ENCODE measurements at places on chromosomes 11 and 22.

DNA sequence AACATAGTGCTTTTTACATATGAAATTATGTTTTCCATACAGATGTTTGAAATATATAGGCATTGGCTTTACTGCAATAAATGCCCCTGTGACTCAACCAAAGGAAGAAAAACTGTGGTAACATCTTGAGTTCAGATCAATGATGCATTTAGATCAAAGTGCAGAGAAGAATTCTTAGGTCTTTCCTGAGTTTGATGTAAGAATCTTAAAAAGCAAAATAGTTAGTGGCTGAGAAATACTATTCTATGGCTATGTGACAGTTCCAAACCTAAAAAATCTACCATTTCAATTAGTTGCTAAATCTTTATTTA lies 93.7 kb downstream of the SOX6 start:
- no peak for DNase-seq

DNA sequence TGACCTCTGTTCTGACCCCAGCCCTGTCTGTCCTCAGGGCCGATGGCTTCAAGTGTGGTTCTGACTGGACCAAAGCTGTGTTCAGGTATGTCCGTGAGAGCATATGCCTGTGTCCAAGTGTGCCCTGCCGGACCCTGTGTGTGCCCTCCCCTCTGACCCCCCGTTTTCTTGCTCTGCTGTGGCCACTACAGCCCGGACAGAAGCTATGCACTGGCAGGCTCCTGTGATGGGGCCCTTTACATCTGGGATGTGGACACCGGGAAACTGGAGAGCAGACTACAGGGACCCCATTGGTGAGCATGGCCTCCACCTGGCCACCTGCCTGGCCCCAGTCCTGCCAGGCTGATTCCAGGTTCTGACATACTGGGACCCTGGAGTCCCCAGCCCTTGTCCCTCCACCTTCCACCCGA lies 14.5 kb downstream of the ATG16L2 start:
- no peak for DNase-seq

- DNase-seq = no peak
These were observed 1.9 kb upstream of the ANO5 start for GRCh38 chr11:22190827-22191463.

DNA sequence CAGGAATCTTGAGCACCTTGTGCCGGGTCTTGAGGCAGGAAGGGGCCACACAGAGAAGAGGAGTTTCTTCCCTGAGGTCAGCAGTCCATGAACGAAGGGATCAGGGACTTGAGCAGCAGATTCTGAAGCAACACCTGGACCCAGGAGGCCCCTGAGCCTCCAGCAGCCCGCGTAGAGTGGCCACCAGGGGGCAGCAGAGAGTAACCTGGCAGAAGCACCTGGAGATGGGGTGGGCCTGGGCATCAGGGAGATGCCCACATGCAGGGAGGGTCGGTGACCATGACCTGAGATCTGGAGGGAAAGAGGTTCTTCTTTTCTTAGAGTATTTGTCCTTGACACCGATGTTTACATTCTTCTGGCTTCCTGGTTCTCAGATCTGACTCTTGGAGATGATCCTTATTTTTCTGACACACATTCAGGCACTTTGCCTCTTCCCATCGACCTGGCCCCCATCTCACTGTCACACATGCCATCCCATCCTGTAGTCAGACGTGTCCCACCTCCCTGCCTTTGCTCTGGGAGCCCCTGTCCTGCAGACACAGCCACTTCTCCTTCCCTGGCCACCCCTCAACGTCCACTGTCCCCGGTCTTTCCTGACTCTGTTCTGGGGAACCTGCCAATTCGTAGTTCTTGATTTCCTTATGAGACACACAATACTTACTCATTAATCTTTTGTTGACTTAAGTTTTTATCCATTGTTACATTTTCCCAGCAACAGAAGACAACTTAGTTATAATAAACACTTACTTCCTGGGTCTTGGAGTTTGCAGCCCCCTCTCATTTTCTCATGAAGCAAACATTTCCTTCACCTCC lies 66.5 kb downstream of the GGTLC2 start:
- no peak for DNase-seq

DNA sequence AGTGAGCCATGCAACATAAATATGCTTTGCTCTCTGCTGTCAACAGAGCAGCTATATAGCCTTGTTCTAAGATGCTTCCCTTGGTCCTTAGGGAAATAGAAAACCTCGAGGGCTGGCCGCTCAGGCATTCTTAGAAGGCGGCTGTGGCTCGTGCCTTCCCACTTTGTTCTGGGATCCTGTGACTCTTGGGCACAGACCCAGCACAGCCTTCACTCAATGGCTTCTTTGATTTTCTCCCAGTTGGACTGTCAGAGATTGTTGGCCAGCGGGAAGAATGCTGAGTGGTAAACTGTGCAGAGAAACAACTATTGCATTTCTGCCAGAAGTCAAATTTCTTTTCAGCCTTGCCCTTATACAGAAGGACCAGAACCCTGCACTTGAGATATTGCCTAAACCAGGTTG lies 9.5 kb upstream of the MICAL2 start:
- no peak for DNase-seq

DNA sequence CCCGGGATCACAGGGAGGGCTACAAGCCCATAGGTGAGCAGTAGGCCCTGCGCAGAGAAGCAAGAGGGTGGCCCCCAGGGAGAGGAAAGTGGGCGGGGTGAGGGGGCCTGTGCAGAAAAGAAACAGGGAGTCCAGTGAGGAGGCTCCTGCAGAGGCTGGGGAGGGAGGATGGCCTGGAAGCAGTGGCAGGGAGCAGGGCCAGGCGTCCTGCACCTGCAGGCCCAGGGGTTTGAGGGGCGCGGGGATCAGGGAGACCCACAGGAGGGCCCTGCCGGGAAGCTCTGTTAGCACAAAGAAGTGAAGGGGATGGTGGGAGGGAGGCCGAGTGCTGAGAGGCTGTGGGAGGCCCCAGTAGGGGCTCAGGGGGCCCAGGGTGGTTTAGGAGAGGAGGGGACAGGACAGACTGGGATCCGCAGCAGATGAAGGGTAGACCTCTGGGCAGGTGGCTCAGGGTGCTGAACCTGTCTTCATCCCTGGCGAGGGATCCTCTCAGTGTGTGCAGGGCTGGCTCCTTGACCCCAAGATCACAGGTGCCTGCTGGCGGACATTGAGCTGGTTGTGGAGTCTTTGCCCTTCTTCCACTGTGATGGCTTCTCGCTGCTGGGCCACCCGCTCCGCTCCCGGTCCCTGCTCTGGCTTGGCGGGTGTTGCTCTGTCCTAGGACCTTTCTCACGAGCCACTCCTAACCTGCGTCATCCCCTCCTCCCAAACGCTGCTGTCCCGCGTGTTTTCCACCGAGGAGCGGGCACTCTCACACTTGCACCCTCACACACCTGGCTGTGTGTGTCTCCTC lies 31.8 kb upstream of the CELSR1 start:
- no peak for DNase-seq

DNA sequence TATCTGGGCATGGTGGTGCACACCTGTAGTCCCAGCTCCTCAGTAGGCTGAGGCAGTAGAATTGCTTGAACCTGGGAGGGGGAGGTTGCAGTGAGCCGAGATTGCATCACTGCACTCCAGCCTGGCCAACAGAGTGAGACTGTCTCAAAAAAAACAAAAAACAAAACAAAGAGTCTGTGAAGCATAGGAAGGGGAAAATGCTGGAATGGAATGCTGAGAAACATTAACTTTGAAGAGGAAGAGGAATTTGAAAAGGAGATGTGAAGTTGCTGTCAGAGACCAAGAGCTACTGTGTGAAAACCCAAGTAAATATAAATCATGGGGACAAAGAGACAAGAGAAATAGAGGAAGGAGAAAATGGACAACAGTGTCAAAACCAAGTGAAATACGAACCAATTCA lies 455.1 kb upstream of the ARHGAP42 start:
- DNase-seq = no peak

DNA sequence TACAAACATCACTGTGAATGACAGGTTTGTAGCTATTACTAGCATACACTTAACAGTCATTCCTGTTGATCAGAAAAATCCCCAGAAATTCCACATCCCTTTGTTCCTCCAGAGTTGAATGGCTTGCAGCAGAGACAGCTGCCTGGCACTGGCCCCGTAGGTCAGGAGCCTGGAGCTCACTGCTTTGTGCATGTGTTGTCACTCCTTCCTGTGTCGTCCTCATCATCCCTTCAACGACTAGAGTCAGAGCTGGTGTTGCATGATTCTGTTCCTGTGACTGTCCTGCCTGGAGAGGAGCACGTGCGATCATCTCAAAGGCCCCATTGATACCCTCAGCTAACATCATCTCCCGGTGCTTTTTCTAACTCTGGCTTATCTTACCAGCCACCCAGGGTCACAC lies 58.3 kb downstream of the LDLRAD3 start:
- DNase-seq = no peak

DNA sequence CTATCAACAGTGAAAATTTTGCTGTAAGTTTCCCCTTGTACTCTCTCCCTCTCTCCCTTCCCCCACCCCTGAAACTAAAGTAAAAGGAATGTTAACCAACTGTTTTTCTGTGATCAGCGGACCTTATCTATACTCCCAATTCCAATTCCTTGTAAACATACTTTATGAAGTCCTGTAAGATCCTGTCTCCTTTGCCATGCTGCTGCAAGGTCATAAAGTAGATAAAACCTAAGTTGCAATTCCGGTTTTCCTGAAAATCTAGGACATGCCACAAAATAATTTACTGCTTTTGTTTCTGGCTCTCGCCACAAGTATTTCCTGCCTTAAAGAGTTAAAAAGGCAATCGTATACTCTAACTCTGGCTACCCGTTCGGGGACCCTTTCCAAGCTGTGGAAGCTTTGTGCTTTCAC lies 1469.0 kb downstream of the LRRC4C start:
- DNase-seq = no peak
